PC-9 (cell line): ENCODE measurements at places on chromosomes 4 and X.

- DNase-seq: no peak
Measured at GRCh38 chr4:6962211-6963041, 52.8 kb downstream of the TBC1D14 start.

DNA sequence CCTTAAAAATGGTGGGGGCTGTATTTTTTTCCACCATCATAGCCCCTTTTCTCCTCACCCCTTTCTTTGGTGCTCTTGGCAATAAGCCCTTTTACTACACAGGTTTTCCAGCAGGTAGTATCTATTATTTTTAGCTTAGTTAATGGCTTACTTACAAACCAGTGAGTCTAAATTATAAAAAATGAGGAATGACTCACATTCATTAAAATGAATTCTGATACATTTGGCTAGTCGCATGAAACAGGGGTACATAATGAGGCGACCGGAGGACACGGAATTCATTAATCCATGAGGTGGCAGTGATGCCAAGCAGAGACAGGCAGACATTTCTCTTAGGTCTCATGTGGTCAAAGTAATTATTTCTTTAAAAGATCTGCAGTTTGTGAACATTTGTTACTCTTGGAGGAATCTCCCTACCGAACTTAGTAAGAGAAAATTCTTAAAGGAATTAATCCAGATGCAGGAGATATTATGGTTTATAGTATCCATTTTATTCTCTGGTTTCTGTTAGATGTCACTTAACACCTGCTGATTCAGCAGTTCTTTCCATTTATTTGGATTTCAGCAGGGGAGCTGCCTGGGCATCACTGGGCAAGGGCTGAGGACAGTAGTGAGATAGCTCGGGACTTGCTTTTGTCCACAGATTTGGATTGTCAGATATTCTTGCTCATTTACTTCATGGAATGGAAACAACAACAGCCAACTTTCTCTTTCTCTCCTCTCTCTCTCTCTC is 575.0 kb upstream of the NR3C2 start:
- no peak for DNase-seq

DNA sequence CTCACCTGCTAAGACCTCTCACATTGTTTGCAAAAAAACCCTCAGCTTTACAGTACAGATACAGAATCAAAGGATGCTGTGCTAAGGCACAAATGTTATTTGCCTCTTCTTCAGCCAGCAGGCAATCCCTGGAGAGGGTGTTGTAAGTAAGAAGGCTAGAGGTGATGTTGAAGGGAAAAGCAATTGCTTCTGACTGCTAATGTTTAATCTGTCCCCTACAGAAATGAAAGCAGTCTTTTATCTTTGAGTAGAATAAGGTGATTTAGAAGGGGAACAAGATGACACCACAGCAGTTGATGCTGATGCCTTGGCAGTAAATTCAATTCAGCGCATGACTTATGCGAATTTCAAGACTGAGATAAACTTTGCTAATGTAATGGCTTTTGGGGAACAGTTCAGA is 1064.8 kb upstream of the IGFBP7 start:
- no peak for DNase-seq

DNA sequence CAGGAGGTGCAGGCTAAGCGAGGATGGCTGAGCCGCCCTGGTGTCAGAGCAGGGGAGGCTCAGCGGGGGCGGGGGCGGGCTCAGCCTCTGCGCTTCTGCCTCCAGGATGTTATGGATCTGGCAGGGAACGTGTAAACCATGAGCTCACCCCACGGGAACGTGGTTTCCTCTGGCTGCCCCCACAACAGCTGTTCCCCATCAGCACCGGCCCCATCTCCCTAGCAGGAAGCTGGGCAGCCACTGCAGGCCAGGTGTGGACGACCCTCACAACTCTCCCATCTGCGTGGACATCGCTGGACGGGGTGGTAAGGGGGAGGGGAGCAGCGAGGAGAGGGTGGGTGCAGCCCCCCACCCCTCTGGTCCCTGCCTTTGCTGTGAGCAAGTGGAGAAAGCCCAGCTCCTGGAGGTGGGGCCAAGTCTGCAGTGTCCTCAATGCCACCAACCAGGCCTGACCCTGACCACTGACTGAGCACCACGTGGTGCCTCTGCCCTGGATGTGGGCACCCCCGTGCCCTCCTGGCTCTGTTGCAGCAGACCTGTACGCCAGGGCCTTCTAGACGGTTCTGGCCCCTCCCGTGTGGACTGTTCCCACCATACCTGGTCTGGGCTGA is 28.1 kb upstream of the SPON2 start:
- no peak for DNase-seq

- DNase-seq: no peak
Measured at GRCh38 chr4:21830272-21830671, 118.3 kb downstream of the KCNIP4 start.

DNA sequence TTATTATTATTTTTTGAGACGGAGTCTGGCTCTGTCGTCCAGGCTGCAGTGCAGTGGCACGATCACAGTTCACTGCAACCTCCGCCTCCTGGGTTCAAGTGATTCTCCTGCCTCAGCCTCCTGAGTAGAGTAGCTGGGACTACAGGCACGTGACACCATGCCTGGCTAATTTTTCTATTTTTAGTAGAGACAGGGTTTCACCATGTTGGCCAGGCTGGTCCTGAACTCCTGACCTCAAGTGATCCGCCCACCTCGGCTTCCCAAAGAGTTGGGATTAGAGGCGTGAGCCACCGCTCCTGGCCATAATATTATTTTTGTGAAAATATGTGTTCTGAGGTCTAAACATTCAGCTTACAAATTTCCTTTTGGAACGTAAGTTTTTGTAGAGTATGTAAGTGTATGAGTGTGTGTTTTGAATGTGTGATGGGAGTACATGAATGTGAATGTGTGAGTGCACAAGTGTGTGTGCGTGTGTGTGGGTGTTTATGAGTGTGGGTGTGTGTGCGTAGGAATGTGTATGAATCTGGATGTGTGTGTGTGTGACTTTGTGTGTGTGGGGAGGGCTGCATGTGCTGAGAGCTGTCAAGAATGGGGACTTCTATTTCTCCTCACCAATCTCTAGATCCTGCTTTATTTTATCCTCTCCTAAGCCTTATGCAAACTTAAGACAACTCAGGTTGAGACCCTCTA is 5.7 kb upstream of the MGST2 start:
- DNase-seq: no peak

DNA sequence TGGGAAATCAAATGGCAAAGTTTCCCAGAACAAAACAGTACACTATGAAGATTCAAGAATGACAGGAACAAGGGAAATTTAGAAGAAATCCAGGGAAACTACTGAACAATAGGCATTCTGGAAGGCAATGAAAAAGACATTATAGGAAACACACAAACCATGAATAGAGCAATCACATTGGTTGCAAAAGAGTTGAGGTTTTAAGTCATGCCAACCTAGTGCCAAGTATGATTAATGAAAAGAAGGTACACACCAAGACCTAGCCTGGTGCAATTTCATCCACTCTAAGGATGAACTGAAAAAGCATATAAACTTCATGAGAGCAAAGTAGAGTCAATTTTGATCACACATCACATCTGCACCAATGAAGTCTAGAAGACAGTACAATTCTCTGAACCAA is 326.9 kb downstream of the PDHA2 start:
- DNase-seq: no peak

- DNase-seq: no peak
Measured at GRCh38 chr4:80465238-80465637, 129.7 kb downstream of the CFAP299 start.

DNA sequence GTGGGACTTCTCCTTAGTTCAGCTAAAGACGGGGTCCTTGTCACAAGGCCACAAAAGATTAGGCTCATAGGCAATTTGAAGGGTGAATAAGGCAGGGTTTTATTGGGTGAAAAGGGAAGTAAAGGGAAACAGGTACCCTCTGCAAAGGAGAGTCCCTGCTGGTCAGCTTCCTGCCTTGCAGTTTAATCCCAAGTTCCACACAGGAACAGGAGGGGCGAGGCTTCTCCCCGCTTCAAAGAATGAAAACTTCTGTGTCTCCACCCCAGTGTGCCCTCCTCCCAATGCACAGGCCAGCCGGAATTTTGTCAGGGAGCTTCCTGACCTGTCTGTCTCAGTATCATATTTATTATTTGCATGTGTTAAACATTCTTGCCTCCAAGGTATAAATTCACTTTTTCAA is 37.1 kb downstream of the ITM2A start:
- DNase-seq: no peak
